SIG-M5 (cell line): ENCODE measurements at places on chromosomes 11 and 22.

GRCh38 chr11:11963842-11964773, 44.3 kb downstream of the DKK3 start:
- DNase-seq, result no peak

DNA sequence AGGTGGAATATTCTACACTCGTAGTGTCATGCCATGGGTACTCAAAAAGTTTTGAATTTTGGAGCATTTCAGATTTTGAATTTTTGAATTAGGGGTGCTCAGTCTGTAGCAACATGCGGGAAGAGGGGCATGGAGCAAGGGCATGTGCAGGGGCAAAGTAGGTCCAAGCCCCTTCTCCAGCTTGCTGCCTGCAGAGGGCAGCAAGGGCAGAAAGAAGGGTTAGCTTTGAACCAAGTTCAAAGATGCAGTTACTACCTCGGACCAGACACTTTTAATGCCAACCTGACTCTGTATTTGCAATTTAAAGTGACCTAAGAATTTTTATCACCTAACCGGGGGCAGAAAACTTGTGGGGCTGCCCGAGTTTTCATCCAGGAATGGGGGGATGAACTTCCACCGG, 68.2 kb downstream of the CD82 start:
- DNase-seq, result no peak

DNA sequence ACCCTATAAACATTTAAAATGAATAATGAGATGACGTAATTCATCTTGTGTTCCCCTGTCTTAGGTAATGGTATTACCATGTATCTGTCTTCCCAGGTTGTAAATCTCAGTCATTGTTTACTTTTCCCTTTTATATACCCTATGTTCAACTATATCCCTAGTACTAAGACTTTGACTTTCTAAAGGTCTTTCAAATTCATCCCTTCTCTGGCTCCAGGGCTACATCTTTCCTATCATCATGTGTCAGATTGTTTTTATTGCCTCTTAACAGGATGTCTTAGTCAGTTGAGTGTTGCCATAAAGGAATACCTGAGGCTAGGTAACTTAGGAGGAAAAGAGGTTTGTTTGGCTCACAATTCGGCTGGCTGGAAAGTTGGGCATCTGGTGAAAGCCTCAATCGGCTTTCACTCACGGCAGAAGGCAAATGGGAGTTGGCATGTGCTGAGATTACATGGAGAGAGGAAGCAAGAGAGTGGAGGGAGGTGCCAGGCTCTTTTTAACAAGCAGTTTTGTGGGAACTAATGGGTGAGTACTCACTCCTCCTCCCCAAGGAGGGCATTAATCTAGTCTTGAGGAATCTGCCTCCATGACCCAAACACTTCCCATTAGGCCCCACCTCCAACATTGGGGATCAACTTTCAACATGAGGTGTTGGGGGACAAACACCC, 11.6 kb upstream of the DLAT start:
- no peak for DNase-seq

DNA sequence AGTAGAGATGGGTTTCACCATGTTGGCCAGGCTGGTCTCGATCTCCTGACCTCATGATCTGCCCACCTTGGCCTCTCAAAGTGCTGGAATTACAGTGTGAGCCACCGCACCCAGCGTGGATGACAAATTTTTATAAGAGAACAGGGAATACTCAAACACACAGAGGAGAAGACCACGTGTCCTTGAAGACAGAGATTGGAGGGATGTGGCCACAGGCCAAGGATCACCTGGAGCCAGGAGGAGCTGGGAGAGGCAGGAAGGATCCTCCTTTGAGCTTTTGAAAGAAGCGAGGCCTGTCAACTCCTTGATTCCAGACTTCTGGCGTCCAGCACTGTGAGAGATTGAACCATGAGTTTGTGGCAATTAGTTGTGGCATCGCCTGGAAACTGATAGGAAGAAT, 1049.5 kb downstream of the TBC1D22A start:
- no peak for DNase-seq

GRCh38 chr11:73866095-73866579, 10.5 kb downstream of the COA4 start:
- no peak for DNase-seq

DNA sequence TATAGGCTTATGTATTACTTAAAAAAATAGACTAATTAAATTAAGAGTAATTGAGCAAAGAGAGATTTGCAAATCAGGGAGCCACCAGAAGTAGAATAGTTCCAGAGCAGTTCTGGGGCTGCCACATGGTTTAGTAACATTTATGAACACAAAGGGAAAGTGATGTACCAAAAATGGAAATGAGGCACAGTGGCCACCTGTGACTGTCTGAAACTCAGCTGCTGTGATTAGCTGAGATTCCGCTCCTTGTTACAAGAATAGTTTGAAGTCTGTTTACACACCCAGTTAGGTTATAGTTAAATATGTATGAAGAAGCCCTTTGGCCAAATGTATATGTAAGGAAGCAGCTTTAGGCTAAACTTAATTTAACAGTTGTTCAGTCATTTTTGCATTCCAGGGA, 901.5 kb upstream of the CHORDC1 start:
- DNase-seq, result no peak

DNA sequence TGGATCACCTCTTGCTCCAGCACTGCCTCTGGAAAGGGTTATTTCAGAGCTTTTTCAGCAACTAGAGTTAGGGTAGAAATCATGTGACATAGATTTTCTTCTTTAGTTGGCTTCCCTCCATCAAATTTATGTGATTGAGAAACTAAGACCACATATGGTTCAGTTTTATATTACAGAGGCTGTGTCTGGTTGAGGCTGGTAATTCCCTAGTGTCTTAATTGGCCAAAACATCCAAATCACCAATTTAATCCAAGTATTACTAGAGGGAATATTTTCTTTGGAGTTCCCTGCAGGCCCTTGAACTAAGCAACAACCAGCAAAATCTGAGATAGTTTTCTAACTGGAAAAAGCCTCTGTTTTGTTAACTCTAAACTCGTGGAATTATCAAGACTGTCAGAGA, 136.3 kb downstream of the ARHGAP42 start:
- no peak for DNase-seq
